Fibroblast of pulmonary artery (primary cell): ENCODE measurements at places on chromosomes 13 and 19.
A peak's percentile ranks its signal among the peaks of the same experiment; 100 is the strongest.

- no peak for DNase-seq
Measured at GRCh38 chr13:40217675-40218074, 448.8 kb downstream of the FOXO1 start.

GRCh38 chr19:47491358-47492136 lies 7.5 kb upstream of the KPTN start:
- no peak for DNase-seq

DNA sequence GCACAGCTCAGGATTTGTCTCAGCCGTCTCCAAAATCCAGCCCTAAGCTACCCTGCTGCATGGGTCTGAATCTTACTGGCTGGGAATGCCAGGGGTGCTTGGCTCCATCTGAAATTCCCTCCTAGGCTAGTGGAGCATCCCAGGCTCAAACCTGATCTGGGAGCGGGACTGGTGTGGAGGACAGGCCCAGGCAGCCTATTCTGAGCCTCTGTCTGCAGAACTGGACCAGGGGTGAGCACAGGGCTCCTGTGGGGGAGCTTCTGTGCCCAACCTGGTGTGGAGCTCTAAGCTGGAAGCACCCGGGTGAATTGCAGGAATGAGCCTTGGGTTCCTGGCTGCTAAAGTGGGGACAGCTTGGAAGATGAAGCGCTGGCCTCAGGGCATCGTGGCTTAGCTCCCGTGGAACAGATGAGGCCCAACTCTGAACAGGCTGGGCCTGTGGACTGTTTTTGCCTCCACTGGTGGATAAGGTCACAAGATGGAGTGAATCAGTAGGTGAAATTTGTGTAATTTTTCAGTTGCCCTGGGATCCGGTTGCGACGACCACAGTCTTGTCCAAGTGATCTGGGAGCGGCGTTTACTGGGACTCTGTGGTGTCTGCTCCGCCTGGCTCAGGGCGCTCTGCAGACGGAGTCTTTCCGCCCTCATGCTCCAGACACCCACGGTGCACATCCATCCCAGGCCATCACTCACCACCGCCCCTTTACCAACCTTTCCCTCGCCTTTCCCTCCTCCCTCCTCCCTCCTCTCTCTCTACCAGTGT lies 79.5 kb downstream of the TEX29 start:
- no peak for DNase-seq

- DNase-seq: peak; percentile 97
Measured at GRCh38 chr13:42762917-42763316, 18.5 kb upstream of the FAM216B start.

DNA sequence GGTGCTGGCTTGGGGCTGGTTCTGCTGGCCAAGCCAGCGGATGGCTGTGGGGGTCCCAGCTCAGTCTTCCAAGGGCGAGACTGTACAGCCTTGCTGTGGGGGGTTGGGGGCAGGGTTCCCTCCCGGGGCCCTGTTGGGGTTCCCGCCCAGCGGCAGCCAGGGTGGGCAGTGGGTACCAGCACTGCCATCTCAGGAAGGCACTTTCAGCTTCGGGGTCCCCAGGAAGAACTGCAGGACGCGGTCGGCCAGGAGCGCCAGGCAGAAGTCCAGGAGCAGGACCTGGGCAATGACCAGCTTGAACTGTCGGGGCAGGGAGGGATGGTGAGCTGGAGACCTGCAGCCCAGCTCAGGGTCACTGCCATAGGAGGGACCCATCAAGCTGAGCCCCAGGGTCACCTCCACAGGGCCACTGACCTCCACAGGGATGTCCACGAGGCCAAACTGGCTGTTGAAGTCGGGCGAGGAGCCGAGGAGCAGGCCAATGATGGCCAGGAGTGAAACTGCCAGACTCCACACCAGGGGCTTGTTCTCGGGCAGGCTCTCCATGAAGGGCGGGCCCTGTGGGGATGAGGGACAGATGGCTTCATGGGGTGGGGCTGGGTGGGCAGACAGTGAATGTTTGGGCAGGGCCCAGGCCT lies 1.9 kb upstream of the GMIP start:
- DNase-seq: no peak

DNA sequence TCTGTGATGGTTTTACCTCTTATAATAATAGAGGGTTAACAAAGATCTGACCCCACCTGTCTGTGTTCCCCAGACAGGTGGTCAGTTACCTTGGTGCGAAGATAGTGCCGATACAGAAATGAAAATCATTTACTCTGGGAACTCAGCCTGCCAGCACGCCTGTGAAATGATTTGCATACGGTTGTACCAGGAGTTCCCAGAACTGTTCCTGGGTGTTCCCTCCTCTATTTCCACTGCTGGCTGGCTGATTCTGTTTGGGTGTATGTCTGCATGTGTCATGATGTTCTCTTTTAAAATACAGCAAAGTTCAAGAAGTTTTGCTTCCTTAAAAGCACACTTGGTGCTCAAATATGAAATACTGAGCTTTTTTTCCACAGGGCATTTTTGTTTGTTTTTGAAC lies 527.1 kb downstream of the FGF9 start:
- no peak for DNase-seq

DNA sequence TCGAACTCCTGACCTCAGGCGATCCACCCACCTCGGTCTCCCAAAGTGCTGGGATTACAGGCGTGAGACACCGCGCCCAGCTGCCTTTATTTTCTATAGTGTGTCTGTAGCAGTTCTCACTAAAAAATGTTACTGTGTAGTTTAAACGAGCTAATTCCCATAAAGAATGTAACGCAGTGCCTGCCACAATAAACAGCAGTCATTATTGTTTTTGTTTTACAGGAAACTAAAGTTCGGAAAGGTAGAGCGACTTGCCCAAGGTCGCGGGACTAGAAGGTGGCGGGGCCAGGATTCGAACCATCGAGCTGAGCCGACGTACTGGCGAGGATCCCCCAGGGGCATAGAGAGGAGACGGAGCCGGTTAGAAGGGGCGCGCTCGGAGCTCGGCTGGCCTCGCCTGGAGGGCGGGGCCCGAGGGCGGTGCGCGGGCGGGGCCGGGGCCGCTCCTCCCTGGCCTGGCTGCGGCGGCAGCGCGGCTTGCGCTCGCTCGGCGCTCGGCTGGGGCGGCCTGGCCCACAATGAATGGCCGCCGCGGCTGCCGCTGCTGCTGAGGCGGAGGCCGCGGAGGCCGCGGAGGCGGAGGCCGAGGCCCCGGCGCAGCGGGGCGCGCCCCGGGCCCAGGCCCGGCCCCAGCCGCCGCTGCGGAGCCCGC lies at the start of gene NACC1:
Gene NACC1, plus strand, starts transcription at position 493 of the 652 bp plus-strand sequence. CDS start 16,944 bp downstream, outside the sequence.
- DNase-seq: peak; percentile 88

DNA sequence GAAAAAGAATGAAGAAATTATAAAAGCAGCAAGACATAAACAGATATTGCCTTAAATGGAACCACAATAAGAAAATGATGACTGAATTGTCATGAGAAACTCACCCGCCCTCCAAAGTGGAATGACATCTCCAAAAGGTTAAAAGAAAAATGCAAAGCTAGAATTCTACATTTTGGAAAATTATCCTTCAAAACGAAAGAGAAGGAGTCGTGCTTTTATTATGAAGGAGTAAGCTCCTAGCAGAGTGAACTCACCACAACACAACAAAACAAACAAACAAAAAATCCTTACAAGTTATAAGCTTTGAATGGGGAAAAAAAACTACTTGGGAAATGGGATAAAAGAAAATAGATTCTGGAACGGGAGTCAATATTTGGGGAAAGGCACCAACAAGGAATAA lies 6.7 kb downstream of the SIGLEC14 start:
- DNase-seq: no peak

DNA sequence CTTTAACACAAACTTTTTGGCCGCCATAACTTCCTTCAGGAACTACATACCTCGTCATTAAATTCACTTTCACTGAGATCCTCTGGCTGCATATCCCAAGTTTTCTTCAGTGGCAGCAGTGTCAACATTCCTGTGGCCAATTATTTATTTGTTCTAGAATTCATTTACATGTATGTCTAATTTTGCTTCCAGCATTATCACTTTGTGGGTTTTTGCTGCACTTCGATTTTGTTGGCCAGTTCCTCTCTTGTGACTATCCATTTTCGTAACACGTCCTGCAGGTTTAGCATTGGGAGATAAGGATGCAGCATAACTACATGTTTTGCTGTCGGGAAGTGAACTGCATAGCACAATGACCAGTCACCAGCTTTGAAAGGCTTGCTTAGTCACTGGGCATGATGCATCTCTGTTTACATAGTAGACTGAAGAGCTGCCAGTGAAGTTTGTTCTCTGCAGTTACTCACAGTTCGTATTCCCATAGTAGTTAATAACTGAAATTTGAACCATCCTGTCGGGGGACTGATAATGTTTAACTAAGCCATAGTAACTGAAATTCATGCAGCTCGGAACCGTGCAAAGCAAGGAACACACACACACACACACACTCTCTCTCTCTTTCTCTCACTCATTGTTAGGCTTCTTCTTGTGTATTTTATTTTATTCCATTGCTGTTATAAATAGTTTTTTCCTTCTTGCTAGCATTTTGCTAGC lies 28.3 kb downstream of the ZNF507 start:
- peak; percentile 99 for DNase-seq

- DNase-seq: no peak
Measured at GRCh38 chr13:96403241-96403640, 313.3 kb downstream of the HS6ST3 start.

DNA sequence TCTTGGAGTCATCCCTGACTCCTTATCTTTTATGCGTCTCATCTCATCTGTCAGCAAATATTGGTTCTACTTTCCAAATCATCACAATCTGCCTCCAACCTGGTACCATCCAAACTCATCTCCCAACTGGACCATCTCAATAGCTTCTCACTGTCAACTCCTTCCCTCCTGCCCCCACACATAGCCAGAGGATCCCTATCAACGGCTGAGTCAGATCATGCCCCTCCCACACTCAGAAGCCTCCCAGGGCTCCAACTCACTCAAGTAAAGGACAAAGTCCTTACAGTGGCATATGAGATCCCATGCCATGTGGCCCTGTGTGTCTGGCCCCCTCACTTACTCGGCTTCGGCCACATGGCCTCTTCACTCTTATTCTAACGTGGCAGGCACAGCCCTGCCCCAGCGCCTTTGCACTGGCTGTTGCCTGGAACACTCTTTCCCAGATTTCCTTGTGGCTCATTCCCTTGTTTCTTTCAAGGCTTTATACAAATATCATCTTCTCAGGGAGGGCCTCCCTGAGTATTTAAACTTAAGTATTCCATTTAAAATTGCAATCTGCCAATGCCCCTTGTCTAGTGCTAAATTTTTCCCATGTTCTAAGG lies 4.3 kb downstream of the SPRED3 start:
- peak; percentile 51 for DNase-seq

DNA sequence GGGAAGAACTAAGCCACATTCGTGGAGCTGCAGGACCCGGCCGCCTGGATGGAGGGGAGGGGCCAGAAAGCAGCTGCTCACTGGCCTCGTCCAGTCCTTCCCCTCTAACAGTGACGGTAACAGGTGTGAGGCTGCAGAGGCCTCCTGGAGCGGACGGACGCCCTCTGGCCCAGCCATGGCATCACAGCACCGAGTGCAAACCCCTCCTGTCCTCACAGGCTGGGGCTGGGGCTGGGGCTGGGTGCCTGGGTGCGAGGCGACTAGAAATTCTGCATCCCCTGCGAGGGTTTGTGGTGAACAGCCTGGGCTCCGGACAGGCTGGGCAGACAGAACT lies 3.6 kb downstream of the MICOS13 start:
- DNase-seq: no peak

DNA sequence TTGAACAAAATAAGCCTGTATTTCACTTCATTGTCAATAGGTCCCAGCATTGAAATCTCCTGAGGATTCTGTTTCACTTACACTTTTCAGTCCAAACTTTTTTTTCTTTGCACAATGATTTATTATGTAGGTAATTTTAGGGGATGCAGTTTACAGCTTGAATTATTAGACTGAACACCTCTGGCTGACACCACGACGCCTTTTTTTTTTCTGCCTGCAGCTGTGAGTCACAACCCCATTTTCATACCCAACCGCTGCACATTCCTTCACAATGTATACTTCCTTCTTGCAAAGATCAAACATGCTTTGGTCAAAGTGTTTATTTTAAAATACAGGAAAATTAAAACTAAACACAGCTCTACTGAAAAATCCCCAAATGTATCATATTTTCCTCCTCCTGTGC lies 11.4 kb downstream of the ZIC2 start:
- DNase-seq: no peak

- DNase-seq: no peak
Measured at GRCh38 chr13:32080328-32080744, 48.8 kb downstream of the FRY start.

GRCh38 chr13:27919659-27919933 lies 204 bp upstream of the PDX1 start:
- no peak for DNase-seq

- DNase-seq: no peak
Measured at GRCh38 chr13:98141509-98142379, 1.1 kb upstream of the FARP1 start.

DNA sequence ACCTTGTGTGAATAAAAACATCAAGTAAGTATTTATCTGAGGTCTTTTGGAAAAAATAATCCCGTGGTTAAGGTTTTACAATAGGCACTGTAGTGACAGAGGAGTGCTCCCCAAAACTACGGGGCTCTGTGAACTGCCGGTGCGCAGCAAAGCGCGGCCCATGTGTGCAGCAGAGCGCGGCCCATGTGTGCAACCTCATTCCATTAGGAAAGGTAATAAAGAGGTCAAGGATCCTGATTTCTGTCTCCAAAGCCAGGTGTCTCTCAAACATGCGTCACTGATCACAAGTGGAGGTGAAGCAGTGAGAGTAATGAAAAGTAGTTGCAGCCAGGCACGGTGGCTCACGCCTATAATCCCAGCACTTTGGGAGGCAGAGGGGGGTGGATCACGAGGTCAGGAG lies 58.7 kb downstream of the MRPL57 start:
- DNase-seq: no peak

DNA sequence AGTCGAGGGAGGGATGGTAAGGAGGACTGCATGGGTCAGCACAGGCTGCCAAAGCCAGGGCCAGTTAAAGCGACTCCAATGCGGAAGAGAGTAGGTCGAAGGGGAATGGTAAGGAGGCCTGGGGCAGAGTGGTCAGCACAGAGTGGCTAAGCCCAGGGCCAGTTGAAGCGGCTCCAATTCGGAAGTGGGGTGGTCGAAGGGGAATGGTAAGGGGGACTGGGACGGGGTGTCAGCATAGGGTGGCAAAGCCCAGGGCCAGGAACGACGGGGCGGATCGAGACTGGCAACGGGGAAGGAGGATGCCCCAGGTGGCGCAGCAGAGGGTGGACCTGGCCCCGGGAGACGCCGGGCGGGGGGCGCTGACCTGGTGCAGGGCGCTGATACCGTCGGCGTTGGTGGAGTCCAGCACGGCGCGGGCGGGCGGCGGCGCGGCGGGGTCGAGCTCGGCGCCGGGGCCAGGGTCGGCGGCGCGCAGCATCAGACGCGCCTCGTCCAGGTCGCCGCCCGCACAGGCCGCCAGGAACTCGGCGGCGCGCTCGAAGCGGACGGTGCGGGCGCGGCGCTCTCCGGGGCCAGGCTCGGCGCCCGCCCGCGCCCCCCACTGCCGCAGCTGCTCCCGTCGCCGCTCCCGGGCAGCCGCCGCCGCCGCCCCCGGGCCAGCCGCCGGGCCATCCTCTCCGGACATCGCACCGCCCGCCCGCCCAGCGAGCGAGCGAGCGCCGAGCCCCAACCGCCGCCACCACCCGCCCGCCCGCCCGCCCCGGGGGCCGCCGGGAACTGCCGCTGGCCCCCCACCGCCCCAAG lies at the start of gene PPP1R12C:
Gene PPP1R12C, minus strand, starts transcription at position 779 of the 804 bp plus-strand sequence. Its CDS starts 94 bp downstream, at position 685.
- no peak for DNase-seq

- peak; percentile 57 for DNase-seq
Measured at GRCh38 chr19:17475541-17476115, 5.3 kb downstream of the SLC27A1 start.
